Dermis blood vessel endothelial cell (primary cell): ENCODE measurements at places on chromosomes 6 and 20.
A peak's percentile ranks its signal among the peaks of the same experiment; 100 is the strongest.

- DNase-seq: no peak
Measured at GRCh38 chr6:106790935-106791334, 161.6 kb downstream of the QRSL1 start.

DNA sequence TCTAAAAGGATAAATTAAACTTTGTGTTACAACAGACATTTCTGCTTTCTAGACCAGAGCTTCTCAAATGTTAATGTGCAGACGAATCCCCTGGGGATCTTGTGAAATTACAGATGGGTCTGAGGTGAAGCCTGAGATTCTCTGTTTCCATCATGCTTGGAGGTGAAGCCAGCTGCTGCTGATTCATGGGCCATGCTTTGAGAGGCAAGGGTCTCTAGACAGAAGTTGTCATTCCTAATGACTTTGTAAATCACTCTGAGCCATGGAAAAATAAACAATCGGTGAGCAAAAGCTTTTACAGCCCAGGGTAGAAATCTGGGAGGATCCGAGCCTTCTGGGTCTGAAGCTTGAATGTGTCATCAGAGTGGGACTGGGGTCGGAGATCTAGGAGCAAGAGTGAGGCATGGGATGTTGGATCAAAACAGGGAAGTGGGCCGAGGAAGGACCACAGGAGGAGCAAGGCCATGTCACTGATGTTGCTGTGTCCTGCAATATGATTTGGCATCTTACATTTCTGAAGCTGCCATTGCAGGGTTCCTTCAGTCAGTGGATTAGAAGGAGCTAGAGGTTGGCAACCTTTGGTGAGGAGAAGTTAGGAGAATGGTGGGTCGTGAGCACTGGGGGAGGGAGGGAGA is 77.3 kb downstream of the TRMT11 start:
- no peak for DNase-seq

- no peak for DNase-seq
Measured at GRCh38 chr6:150646228-150646627, 46.5 kb downstream of the PLEKHG1 start.

- DNase-seq: no peak
Measured at GRCh38 chr6:149045404-149045803, 272.1 kb upstream of the TAB2 start.

DNA sequence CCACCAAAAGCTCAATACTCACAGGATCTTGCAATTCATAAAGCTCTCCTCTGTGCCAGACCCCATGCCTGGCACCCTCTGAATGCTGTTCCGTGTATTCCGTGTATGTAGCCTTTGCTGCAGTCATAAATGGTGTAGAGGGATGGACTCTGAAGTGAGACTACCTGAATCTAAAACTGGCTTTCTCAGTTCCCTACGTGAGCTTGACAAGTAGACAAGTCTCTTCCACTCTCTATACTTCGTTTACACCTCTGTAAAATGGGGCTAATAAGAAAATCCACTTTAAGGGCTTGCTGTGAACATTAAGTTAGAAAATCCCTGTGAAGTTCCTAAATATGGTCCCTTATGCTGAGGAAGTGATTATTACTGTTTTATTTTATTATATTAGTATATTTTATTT is 31.5 kb downstream of the PPP1R16B start:
- no peak for DNase-seq

DNA sequence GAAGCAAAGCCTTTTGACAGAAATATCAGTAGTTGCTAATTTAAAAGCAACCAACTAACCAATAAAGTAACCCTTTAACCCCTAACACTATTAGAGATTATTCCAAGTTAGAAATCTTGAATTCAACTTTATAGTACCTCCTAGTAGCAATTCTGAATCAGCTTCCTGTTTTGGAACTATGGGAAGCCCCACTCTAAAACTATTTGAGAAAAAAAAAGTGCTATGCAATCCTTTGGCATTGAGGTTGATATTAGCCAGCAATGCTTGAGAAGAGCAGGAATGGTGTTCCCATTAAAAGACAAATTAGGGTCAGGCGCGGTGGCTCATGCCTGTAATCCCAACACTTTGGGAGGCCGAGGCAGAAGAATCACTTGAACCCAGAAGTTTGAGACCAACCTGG is 306.2 kb upstream of the ZFP64 start:
- peak; percentile 68 for DNase-seq

GRCh38 chr6:67775333-67775732 is 859.7 kb upstream of the ADGRB3 start:
- DNase-seq: no peak

- DNase-seq: peak; percentile 77
Measured at GRCh38 chr20:32509639-32510066, 75.5 kb downstream of the NOL4L start.

- DNase-seq: no peak
Measured at GRCh38 chr20:14223806-14224205, 113.6 kb downstream of the FLRT3 start.
